ENCODE measurements at places on chromosomes 7 and 10.

DNA sequence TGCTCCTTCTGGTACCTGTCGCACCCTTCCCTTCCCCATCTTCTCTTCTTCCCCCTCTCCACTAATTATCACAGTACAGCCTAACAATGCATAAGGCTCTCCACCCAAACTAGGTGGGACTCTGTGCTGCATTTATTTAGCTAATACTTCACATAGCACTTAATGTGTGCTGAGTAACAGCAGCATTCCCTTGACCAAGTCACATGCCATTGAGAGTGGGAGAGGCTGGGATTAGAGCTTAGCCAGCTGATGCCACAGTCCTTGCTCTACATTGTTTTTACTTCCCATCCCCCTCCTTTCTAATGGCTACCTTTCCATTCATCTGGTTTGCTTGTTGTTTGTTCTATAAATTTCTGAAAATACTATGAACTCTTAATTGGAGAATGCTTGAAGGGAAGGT, 426.9 kb downstream of the LRMDA start:
- DNase-seq = no peak

DNA sequence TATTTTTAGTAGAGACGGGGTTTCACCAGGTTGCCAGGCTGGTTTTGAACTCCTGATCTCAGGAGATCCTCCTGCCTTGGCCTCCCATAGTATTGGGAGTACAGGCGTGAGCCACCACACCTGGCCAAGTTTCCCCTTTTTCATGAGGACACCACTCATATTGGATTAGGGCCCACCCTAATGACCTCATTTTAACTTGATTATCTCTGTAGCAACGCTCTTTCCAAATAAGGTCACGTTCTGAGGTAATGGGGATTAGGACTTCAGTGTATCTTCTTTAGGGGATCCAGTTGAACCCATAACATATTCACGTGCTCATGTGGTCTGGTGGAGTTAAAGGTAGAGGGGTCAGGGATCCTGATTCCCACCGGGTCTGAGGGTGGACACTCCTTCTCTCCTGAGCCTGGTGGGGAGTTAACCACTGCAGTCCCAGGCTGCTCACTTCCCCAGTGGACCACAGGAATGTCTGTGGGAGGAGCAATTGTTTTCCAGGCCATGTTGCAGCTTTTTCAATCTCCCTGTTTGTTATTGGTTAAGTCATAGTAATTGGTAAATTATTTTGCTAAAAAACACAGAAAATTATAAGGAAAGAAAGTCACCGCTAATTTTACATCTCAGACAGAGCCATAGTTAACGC, 130.5 kb downstream of the GRK5 start:
- no peak for DNase-seq

DNA sequence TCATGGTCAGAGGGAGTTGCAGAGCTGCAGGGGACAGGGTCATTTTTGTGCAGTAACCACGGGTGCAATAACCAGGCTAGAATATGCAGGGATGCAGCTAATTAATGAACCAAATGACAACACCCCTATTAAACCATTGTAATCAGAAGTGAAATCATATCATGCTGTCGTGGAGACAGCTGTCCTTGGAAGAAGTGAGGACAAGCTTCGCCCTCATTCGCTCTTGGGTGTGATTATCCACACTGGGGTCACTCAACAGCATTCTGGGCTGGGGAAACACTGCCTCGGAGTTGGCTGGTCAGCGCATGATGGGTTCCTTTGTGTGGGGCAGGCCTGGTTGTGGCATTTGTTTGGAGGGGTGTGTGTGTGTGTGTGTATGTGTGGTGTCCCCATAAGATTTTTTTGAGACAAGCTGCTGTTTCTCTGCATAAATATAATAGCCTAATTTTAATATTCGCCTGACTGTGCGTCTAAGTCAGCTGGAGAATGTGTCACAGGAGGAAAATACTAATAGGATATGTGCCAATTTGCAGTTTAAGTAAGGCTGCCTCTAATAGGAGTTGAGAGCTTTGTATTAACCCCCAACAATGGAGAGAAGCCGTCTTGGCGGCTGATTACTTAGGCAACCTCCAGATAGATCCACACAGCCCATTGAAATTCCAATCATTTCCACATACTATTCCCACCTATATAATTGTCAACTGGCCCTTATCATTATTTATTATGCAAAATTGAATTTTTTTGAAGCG, 149.4 kb downstream of the DNAJB6 start:
- DNase-seq = no peak

GRCh38 chr7:66522518-66522917, 106.2 kb upstream of the KCTD7 start:
- no peak for DNase-seq

DNA sequence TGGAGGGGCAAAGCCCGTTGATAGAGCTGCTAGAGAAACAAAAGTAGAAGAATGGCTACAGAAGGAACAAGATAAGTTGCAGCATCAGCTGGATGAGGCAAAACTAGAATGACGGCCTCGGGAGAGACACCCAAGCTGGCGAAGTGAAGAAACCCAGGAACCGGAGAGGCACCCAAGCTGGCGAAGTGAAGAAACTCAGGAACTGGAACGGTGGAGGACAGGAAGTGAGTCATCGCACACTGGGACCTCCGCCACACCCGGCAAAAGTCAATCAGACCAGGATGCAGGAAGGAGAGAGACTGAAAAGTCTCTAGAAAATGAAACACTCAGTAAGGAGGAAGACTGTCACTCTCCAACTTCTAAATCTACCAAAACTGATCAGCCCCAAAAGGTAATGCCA, 133.0 kb upstream of the NEBL start:
- DNase-seq = no peak

GRCh38 chr10:114316744-114317143, 77.7 kb downstream of the VWA2 start:
- no peak for DNase-seq
